Brain pericyte (primary cell): ENCODE measurements at places on chromosomes 1 and 21.
A peak's percentile ranks its signal among the peaks of the same experiment; 100 is the strongest.

- no peak for DNase-seq
Observed at GRCh38 chr1:14945132-14946010, 208.2 kb upstream of the TMEM51 start.

GRCh38 chr1:214862421-214862820 lies 220.1 kb upstream of the KCNK2 start:
- DNase-seq: no peak

DNA sequence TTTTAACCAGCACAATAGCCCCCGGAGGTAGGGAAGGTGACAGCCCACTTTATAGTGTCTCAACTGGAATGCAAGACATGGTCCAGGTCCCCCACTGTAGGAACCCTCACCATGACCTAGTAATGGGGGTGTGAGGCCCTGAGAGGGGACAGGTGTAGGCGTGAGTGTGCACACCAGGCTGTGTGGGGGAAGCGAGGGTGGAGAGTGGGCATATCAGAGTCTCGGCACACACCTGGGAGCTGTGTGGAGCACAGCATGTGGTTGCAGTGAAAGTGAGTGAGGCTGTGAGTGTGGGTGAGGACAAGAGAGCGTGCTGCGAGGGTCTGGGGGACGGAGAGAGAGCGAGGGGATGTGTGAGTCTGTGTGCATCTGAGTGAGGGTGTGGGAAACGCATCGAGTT lies 17.1 kb upstream of the RSPO1 start:
- DNase-seq: no peak

DNA sequence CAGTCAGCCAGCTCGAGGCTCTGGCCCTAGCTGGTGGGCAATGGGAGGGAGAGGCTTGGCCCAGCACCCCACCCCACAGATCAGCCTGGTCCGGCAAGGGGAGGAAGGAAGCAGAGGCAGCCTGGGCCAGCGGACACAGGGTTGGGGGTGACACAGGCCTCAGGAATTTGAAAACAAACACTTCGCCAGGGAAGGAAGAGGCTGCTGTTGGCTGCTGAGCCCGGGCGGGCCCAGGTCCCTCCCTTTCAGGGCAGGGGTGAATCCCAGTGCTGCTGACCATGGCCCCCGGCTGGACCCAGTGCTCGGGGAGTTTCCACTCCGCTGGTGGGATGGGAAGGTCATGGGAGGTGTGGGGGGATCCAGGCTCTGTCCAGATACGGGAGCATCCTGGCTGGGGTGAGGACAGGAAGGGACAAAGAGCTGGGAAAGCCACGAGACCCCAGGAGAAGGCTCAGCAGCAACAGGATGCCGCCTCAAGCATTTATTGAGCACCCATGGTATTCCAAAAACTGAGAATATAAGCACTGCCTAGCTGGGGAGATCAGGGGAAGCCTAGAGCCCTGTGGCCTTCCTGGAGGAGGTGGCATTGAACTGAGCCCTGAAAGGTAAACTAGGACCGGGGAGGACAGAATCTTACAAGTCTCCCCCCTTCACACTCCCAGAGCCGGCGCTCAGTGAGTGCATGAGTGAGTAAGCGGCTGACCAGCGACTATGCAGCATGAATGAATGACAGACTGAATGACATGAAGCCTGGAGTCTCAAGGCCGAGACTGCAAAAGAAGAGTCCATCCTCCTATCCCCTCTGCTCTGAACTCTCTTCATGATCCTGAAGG lies 26.2 kb upstream of the EPHA2 start:
- peak; percentile 43 for DNase-seq

DNA sequence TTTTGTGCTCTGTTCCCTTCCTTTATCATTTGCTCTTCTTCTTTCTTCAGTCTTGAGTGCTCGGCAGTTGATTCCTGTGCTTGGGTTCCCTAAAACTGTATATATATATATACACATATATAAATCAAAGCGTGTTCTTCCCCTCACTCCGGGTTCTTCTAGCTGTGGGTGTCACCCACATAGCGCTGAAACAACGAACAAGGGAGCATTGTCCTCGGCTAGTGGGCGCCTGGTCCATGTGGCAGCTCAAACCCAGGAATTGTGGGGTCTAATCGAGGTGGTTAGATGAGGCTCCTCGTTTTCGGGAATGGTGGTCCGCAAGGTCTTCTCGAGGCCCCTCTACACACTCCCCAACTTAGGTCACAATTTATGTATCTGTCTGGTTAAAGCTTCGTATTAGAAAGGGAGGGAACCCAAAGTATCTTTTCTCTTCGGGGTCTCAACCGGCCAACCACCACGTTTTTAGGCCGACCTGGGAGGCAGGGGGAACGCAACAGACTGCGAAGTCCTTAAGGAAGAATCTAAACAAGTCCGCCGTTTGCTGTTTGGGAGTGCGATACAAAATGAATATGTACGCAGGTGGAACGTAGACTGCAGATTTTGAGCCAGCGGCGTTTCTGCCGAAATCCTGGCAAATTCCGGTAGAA lies 504 bp upstream of the SDHC start:
- no peak for DNase-seq

DNA sequence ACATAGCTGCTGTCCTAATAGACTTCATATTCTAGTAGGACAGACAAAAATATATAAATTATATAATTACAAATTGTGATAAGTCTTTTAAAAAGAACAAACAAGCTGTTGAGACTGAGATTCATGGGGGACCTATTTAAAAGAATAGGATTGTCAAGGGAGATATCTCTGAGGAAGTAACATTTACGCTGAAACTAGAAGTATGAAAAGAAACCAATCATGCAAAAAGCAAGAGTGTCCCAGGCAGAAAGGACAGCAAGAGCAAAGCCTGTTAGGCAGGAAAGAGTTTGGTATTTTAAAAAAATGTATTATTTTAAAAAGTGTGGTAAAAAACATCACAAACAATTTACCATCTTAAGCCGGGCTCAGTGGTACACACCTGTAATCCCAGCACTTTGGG lies 9.1 kb upstream of the METTL13 start:
- no peak for DNase-seq

GRCh38 chr1:174880171-174880570 lies 119.6 kb upstream of the CACYBP start:
- no peak for DNase-seq

DNA sequence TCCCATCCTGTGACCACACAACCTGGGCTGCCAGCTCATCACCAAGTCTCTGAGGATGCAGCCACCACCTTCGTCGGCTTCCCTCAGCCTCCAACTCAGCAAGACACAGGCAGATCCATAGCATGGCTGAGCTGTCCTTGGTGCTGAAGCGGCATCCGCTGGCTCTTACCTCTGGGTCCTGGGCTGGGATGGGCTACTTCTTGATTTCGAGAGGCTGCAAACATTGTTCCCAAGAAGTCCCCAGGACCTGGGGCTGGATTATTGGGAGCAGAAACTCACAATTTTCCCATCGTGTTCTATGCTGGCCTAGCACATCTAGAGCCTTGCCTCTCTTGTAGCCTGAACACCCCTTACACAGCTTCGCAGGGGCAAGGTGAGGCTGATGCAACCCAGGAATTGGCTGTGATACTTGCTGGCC lies 24.9 kb upstream of the C1QA start:
- peak; percentile 18 for DNase-seq

DNA sequence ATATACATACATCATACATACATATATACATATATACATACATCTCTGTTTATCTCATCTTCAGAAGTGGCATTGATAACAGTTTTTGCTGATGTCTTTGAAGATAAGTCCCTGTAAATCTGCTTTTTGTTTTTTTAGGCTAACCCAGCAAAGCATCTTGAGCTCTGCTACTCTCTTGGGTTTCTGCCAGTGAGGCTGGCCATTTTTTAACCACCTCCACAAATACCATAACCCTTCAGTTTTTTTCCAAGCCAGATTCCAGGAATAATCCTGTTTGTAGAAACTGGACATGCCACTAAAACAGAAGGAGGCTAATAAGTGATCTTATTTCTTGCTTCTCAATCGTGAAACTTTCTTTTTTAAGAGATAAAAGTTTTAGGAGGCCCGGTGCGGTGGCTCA lies 21.6 kb downstream of the SDHC start:
- no peak for DNase-seq

- DNase-seq: no peak
Observed at GRCh38 chr1:165898837-165899236, 71.4 kb downstream of the UCK2 start.

- no peak for DNase-seq
Observed at GRCh38 chr1:97365026-97365425, 555.8 kb downstream of the DPYD start.

- DNase-seq: no peak
Observed at GRCh38 chr1:26066160-26066559, 1.3 kb downstream of the TRIM63 start.

DNA sequence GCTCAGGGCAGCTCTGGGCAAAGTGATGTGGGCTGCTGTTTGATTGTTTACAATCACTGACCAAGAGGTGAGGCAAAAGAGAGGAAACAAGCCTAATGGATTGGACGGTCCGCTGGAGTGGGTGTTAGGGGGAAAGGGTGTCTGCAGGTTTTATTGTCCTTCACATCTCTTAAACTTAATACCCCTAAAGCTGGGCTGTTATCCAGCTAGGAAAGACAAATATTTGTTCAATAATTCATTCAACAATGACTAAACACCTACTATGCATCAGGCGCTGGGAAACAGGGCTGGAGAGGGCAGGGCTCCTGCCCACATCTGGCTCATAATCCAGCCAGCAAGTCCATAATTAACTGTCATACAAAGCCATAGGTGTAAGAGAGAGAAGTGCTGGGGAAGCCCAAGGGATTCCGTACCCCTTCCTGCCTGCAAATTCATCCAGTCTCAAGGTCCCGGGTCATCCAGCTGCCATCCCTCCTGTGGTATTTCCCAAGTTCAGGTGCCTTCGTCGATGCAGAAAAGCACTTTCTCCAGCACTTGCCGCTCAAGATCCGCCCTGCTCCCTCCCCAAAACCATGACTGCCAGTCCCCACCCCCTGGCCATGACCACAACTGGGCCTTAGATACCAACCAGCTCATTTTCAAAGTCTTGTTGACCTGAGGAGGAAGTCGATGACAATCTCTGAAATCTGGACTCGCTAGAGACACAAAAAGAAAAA lies 10.7 kb downstream of the TMEM63A start:
- no peak for DNase-seq

DNA sequence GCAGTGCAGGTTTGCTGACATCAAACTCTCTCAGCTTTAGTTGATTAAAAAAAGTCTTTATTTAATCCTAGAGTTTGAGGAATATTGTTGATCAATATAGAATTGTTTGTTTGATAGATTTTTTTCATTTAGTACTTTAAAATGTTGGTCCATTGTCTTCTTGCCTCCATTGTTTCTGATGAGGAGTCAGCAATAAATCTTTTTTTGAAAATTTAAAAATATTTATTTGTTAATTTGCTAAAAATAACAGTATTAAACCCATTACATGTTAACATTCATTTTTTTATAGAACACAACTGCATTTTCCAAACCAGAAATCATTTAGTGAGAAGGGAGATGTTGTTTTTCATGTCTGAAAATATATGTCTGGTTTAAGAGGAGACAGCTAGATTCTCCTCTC lies 173.8 kb upstream of the USP24 start:
- no peak for DNase-seq

DNA sequence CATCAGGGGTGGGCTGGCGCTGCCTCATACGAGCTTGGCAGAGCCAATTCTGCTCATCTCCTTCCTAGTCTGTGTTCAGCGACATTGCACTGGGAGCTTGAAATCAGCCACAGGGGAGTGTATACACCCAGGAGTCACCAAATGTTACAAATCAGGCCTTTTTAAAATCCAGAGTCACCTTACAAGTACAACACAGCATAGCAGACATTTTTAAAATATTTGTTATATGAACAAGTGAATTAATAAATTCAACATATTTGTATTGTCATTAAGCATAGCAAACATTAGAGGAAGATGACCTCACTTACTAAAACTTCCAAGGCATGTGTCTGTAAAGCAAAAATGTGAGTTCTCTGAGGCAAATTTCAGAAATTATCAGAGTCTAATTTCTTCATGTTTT lies 210.0 kb downstream of the HLX start:
- DNase-seq: no peak

DNA sequence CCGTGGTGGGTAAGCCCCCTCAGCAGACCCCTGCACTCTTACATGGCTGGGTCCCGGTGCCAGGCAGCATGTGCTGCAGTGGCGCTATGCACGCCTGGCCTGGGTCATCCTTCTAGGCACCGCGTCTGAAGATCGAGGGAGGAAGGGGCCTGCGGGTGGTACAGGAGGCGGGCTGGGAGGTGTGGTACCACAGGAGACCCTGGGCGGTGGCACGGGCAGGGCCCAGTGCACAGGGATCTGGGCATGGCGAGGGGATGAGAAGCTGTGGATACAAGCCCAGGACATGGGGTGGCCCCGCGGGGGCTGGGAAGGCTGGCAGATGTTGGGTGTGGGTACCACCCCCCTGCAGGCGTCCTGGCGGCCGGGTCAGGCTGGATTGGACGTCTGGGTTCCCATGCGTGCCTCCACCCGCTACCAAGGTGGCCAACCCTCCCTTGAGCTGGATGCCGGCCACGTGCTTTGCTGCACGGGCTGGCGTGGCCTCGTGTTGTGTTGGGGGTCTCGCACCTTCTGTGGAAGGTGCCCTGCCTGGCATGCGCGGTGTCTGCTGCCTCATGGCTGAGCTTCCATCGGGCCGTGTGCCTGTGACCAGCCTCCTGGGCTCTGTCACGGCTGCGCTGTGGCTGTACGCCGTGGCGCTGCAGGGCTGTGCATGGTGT lies 19.7 kb downstream of the CFAP410 start:
- no peak for DNase-seq

- no peak for DNase-seq
Observed at GRCh38 chr1:33709783-33710718, 153.8 kb upstream of the HMGB4 start.

DNA sequence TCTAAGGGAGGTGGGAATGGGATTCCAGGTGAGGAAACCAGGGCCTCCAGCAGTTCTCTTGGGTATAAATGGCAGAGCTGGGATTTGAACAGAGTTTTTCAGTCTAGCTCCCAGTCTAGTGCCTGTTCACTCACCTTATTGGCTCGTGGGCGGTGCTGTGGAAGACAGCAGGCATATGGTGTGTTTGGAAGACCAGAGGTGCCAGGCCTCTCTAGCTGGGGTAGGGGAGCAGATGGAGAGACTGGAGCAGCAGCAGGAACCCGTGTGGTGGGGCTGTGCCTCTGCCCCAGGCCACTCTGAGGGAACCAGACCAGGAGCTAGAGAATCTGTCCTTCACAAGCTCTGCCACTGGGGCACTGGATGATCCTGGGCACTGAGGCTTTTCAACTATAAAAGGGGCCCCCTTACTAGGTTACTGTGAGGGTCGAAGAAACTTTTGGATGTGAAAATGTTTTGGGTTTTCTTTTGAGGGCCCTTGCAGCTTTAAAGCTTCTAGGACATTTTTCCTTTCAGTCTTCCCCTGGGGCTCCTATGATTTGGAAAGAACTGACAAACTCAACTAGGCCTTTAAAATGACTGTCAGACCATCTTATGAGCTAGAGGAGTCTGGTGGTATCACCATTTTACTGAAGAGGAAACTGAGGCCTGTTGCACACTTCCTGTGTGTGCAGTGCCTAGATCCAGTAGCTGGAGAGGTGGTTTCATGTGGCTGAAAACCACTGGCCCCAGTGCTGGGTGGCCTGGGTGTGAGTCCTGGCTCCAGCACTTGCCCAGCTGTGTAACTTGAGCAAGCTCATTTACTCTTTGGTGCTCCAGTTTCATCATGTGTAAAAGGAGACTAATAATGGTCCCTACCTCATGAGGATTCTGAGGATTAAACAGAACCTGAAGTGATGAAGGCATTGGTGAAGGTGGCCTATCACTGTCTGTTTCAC lies 6.1 kb downstream of the DMRTB1 start:
- no peak for DNase-seq

GRCh38 chr1:59674595-59674994 lies 140.2 kb upstream of the HOOK1 start:
- DNase-seq: no peak
